ENCODE measurements at places on chromosomes 3 and 15.

GRCh38 chr3:42115215-42115614 is 24.1 kb downstream of the TRAK1 start:
- no peak for DNase-seq

GRCh38 chr3:37504583-37505357 is 330.4 kb upstream of the LRRFIP2 start:
- no peak for DNase-seq

GRCh38 chr3:2441558-2441957 is 342.9 kb downstream of the CNTN4 start:
- no peak for DNase-seq

GRCh38 chr3:30266524-30266923 is 339.9 kb upstream of the TGFBR2 start:
- no peak for DNase-seq

- DNase-seq: no peak
These were observed 37.0 kb downstream of the CHDH start for GRCh38 chr3:53809267-53809666.

- no peak for DNase-seq
These were observed 160.7 kb downstream of the PDE8A start for GRCh38 chr15:85142312-85142711.

DNA sequence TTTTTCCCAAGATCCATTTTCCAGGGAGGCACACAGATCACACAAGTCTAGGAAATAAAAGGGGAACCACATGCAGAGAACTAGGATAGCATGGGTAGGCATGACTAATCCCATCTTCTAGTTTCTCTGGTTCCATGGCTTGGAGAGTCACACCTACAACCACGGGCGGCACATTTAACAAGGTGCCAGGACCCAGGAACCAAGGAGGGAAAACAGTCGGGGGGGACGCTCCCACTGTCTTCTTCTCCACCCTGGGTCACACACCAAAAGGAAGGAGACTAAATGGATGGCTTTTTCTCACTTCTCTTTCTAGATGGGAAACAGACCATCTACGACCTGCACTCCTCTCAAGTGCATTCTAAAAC is 4.6 kb upstream of the SMCO1 start:
- DNase-seq: no peak
